Stimulated activated CD4-positive, alpha-beta T cell treated with anti-CD3 and anti-CD28 coated beads, Interleukin-2, amount 100 ng/mL, for 24 hours (primary cell): ENCODE measurements at places on chromosomes 7 and 10.

DNA sequence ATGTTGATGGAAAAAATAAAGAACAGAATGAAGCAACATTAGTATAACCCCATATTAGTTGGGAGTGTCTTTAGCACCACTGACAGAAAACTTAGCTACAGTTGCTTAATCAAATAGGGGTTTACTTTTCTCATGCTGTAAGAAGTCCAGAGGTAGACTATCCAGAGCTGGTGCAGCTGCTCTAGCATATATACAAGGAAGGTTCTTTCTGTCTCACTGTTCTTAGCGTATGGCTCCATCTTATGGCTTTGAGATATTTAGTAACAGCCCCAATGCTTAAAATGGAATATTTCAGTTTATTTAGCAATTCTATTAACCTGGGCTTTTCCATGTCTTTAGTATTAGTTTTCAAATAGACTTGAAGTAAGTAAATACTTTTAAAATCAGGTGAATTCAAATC, 15.2 kb upstream of the WNT2 start:
- DNase-seq = no peak

DNA sequence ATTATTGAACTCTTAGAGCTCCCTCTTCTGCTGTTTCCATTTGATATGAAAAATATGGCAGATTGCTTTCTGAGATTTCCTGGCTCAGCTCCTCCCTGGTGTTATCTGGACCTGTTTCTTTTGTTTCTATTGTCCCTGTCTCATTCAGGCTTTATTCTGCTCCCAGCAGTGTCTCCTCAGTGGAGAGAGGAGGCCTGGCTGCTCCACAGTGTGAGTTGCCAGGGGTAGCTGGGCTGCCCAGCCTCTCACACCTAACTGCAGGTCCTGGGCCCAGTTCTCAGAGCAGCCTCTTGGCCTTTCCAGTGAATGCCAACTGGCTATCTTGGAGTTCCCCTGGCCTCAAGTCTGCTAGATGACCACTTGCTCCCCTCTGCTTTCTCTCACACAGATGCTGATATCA, 127.0 kb downstream of the VPS41 start:
- no peak for DNase-seq

- DNase-seq = no peak
Measured at GRCh38 chr7:112566442-112567324, 85.9 kb downstream of the LSMEM1 start.

GRCh38 chr10:5888351-5888750, 1.3 kb downstream of the ANKRD16 start:
- no peak for DNase-seq

DNA sequence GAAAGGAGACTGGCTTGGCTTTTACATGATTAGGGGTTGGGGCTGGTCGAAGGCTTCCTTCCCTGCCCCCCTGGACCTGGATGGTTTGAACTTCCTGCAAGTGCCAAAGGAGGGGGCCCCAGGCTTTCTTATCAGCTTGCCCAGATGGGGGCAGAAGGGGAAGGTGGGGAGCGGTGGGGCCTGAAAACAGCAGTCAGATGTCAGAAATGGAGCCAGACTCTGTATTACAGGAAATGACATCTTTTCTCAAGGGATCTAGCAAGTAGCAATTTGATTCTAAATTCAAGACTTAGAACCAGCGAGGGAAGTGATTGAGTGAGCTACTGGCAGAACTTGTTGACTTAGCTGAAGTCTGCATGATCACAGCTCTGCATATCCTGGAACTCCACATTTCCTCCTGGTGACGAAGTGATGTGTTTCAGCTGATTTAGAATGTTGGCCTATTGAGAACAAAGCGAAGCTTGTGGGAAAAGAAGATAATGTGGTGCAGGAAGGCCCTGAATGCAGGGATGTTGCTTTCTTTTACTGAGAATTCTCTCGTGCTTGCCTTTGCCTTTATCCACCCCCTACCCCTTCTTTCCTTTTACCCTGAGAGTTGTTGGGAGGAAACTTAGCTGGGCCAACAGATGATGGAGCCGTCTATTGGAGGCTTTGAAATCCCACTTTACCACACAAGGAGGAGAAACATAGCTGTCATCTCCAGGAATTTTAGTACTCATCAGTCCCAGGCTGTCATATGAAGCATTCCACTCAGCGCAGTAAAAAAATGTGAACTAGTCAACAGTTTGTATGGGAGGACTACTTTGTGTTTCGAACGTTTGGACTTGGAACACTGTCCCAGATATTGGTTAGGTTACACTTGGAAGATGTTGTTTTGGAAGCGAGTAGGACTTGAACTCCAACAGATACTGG, 43.2 kb downstream of the CCNY start:
- no peak for DNase-seq

GRCh38 chr7:48087349-48087748, 1.7 kb upstream of the UPP1 start:
- no peak for DNase-seq

DNA sequence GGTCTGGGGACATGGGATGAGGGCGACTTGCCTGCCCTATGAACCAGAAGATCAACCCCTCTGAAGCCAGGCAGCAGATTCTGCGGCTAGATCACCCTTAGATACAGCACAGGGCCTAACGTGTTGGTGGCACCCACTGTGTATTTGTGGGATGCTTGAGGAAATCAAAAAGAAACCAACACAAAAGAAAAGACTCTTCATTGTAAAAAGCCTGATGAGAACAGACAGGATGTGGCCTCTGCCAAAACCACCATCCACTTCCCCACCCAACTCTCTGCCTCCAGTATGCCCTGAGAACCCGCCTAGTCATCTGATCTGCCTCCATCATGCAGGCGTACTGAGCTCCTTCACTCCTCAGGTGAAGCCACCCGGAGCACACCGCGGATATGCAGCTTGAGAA, 97.2 kb upstream of the INSYN2A start:
- DNase-seq = no peak

DNA sequence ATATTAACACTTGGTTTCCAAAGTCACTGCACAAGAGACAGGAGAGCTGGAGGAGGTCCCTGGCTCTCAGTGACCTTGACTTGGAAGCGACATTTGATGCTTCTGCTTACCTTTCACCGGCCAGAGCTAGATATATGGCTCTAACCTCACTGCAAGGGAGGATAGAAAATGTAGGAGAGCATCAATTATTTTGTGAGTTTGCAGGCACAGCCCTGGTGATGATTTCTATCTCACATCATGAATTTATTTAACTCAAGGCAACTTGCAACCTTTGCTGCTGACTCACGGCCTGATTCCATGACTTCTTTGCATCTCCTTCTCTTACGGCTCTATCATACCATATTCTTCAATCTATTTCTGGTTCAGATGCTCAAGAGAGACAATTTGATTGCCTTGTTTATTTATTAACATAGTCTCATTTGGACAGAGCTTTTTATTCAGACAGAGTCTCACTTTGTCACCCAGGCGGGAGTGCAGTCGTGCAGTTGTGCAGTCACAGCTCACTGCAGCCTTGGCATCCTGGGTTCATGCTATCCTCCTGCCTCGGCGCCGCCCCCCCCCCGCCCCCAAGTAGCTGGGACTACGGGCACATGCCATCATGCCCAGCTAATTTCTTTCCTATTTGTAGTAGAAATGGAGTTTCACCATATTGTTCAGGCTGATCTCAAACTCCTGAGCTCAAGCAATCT, 196.0 kb downstream of the REEP3 start:
- DNase-seq = no peak
